Eye (tissue), 1 donor: ENCODE measurements at places on chromosomes 4 and X.

DNA sequence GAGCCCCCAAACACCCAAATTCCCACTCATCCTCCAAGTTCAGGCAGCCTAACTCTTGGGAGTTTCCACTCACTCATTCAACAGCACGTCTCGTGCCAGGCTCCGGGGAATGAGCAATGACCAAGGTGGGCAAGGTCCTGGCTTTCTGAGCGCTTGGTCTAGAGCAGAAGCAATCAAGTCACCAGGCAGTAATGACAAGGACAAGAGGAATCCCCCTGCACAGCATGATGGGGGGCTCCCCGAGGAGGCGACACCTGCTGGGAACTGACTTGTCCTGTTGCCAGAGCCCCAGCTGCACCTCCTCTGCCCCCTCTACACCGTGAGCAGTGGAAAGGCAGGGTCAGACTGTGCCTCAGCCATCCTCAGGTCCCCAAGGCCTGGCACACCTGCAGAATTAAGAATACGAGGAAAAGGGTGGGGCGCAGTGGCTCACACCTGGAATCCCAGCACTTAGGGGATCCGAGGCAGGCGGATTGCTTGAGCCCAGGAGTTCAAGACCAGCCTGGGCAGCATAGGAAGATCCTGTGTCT is 25.7 kb upstream of the MRFAP1 start:
- DNase-seq: no peak

- DNase-seq: no peak
Observed at GRCh38 chr4:26388671-26389070, 67.9 kb downstream of the RBPJ start.

- peak; percentile 72 for DNase-seq
Observed at GRCh38 chrX:40496728-40497127, 84.0 kb upstream of the ATP6AP2 start.

GRCh38 chrX:97517763-97518162 is 634.1 kb downstream of the RPA4 start:
- DNase-seq: no peak

- DNase-seq: no peak
Observed at GRCh38 chr4:48620093-48620492, 130.0 kb downstream of the ZAR1 start.

GRCh38 chr4:876780-877179 is 50.9 kb upstream of the CPLX1 start:
- no peak for DNase-seq

GRCh38 chr4:132016703-132017350 is 1132.3 kb upstream of the PCDH10 start:
- no peak for DNase-seq

DNA sequence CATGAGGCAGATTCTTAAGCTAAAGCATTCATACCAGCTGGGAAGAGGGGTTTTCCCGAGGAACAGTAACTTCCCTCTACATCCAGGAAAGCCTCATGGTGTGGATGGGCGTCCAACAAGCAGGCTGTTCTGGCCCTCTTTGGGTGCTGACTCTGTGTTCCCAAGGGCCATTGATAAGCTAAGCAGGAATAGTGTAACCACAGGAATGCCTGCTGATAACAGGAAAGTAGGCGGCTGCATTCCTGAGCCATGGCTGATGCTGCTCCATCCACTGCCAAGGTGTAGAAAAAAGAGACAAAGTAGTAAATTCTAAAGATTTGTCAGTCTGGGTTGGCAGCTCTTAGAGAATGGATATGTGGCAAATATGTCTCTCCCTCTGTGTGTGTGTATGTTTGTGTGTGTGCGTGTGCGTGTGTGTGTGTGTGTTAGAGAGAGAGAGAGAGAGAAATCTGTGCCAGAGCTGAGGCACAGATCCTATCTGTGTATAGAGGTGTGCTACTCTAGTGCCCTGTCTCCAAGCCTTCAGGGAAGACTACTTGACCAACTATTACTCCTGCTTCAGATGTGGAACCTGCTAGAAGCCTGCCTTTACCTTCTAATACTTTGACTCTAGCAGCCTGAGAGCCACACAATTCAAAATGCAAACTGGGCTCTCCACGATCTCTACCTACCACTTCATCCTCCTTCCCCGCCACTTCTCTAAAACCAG is 353.1 kb upstream of the NR3C2 start:
- no peak for DNase-seq

DNA sequence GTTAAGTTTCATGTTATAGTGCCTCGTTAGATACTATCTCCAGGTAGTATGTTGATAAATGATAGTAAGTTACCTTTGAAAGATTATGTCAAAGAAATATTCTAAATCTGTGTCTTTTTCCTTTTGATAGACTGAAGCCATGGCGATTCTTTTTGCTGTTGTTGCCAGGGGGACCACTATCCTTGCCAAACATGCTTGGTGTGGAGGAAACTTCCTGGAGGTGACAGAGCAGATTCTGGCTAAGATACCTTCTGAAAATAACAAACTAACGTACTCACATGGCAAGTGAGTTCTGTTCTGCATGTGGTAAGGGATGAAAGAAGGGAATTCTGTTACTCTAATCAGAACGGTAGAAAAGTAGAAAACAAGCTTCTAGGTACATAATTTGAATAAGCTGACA is 8.2 kb downstream of the VAMP7 start:
- no peak for DNase-seq
